ENCODE measurements at places on chromosomes 13 and 19.
A peak's percentile ranks its signal among the peaks of the same experiment; 100 is the strongest.

DNA sequence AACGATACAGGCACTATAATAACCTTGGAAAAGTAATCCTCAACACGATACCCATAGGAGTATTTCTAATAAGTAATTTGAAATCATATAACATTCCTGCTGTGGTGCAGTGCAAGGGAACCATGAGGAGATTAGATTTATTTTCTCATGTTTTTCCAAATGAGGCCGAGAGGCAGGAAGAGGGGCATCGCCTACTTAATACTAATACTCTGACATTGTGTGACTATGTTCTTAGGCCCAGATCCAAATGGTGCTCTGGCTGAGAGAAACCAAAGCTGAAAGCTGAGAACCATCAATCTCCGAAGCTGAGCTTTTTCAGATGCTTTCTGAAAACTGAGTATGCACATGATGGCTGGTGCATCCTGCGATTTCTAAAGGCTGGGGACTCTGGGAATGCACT lies 248.0 kb upstream of the MAB21L1 start:
- no peak for DNase-seq

DNA sequence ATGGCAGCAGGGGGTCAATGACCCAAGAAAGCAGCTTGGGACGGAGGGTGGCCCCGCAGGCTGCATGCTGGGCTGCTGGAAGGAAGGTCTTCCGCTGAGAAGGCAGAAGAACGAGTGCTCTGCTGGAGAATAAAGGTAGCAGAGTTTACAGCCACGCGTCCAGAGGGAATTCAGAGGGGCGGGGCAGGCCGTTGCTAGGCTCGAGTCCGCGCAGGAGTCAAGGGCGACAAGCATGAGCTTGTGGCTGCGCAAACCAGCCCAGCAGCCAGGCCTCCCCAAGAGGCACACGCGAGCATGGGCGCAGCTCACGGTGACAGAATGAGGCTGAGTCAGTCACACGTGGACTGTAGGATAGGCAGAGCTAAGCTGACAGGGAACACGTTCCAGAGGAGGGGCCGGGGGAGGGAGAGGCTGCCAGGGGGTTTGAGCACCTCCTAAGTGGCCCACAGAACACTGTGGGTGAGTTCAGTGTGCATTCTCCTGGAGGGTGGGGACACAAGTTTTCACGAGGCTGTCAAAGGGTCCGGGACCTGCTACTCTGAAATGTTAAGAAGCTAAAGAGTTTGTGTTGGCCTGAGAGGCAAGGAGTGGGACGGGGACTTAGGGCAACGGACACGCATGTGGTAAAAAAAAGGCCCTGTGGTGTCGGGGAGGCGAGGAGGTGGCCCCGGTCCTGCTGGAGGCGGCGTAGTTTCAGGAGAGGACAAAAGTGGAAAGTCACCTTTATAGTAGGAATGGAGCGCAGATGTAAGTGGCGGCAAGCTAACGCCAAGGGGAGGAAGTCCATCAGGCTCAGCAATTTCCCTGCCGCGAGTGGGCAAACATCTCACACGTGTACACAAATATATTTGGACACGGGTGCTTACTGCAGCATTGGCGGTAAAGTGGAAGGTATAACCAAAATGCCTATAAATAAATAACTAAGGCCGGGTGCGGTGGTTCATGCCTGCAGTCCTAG lies 17.7 kb downstream of the RFX2 start:
- DNase-seq: peak; percentile 99

- DNase-seq: no peak
These were observed 5.2 kb upstream of the KBTBD7 start for GRCh38 chr13:41199526-41199925.

DNA sequence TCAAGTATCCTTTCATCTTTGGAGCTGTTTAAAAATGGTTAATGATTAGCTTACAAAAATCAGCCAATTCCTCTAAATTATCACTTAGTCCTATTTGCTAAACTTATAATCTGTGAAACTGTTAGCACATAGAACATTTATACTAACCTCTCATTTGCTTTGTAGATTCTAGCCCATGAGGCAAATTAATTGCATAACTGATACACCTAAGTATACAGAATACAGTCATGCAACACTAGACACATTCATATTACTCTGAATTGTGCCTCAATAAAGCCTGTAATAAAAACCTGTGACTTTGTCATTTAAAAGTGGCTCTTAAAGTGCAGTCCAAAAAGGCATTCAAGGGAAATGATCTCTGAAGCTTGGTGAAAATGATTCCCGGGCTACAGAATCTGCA lies 21.0 kb downstream of the SERPINE3 start:
- DNase-seq: no peak

DNA sequence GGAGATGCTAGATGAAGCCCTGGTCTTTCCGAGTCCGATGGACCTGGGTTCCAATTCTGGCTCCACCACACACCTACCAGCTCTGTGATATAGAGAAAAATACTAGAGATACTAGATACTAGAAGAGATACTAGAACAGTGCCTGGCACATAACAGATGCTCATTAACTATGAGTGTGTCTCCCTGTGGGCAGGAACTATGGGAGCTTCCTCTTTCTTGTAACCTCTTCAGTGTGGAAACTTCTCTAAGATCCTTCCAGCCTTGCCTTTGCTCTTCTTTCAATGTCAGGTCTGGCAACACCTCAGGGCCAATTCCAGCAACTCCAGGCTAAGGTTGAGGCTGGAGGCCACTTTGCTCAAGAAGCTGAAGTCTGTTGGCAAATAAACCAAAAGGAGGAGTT lies 143.9 kb downstream of the KATNAL1 start:
- no peak for DNase-seq

DNA sequence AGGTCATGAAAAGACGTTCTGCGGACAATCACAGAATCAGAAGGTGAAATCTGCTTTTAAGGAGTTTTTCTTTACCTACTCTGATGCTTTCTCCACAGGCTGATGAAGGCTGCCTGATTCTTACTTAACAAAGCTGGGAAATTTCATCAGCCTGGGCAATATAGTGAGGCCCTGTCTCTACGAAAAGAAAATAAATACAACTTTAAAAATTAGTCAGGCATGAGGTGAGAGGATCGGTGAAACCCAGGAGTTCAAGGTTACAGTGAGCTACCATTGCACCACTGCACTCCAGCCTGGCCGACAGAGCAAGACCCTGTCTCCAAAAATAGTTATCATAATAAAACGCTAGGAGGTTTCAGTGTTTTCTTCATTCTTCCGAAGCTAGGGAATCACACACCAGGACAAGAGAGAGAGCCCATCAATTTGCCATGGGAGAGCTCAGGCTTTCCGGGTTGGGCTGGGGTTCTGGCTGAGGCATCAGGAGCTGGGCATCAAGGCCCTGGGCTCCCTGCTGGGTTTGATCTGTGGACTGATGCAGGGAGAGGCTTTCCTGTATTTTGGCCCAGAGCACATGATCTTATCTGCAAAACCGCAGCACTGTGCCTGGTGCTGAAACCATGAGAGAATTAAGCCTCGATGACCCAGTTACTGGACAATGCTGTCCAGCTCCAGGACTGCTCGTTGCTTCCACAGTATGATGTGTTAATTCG lies 25.1 kb upstream of the CEBPG start:
- no peak for DNase-seq

DNA sequence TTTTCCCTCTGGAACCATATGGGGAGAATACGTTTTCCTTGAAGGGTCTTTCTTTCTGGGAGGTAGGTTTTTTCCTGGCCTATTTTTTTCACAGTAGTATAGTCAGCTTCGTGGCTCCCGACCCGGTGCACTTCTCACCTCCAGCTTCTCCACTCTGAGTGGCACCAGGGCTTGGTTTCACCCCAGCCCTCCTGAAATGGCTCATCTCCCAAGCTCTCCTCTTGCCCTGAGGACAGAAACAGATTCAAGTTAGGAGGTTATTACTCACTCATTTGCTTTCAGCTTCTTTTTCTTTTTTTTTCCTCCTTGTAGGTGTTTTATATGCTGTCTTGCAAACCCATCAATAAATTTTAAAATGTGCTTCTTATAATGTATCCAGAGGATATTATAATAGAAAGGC lies 199.3 kb downstream of the RFC3 start:
- DNase-seq: peak; percentile 90

DNA sequence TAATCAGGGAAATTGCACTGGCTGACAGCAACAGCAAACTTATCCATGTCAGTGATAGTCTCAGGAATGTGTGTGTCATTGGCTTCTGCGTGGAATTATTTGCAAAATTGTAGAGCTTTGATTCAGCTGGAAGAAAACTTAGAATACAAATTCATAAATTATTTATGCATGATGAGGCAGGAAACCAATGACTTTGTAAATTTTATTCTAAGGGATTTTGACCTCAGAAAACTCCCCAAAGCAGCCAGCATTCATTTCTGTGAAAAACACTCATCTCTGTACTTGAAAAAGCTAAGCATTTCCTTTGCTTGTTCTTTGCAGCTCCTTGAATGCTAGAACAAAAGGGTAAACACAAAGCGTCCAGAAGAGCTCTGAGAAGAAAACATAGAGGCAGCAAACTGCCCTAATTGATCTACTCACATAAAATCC lies 162.4 kb downstream of the DCT start:
- no peak for DNase-seq

GRCh38 chr19:48121909-48122371 lies 11.3 kb upstream of the PLA2G4C start:
- DNase-seq: peak; percentile 86

- no peak for DNase-seq
These were observed 43.9 kb downstream of the RGCC start for GRCh38 chr13:41501281-41501680.

GRCh38 chr13:59730026-59730425 lies 433.7 kb downstream of the DIAPH3 start:
- DNase-seq: no peak

GRCh38 chr19:43640424-43640757 lies 741 bp upstream of the CADM4 start:
- no peak for DNase-seq

- no peak for DNase-seq
These were observed 737 bp upstream of the ZNF181 start for GRCh38 chr19:34733266-34733745.

- DNase-seq: no peak
These were observed 163.0 kb upstream of the IRS2 start for GRCh38 chr13:109949397-109949796.

DNA sequence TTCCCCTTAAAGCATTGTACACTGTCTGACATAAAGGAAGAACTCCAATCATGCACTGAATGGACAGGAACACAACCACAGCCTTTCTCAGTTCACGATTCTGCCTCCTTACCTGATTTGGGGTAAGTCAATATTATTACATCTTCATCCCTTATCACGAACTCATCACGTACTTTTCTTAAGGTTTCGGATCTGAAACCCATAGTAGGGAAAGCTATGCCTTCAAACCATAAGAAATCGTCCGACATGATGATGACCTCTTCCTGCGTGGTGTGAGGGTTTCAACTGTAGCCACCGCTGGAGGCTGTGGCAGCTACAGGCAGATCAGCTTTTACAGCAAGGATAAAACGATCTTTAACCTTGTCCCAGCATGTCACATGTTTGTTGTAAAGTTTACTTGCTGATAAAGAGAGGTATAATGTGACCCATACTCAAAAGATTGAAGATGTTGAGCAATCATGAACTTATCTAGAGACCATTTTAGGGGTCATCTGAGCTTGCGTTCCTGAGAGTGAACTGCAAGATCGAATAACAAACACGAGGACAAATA lies at the start of gene SULT2A1:
TSS of gene SULT2A1 (minus strand) at position 306 of the 550 bp plus-strand sequence. CDS start at position 248, 58 bp downstream.
- DNase-seq: no peak

DNA sequence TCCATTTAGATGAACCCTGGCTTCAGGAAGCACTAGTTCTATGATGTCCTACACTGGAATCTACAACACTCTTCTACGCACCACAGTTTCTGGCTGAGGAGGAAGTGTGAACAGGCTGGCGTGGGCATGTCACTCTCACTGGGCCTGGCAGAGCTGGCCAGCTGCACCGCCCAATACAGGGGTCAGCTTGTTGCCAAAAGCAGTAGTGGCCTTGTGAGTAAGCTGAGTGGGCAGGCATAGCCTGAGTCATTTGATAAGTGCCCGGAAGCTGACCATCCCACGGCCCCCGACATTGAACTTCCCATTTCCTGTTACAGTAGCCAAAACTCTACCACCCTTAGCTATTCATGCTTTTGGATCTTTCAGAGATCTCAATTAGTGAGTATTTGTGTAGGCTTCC lies 240.9 kb upstream of the SERP2 start:
- no peak for DNase-seq

- no peak for DNase-seq
These were observed 68.3 kb downstream of the FGF14 start for GRCh38 chr13:102333320-102334198.

- DNase-seq: no peak
These were observed 16.9 kb upstream of the ZNF541 start for GRCh38 chr19:47589824-47590223.

GRCh38 chr13:67143544-67144115 lies 86.5 kb downstream of the PCDH9 start:
- no peak for DNase-seq

GRCh38 chr19:1383017-1383311 lies 743 bp upstream of the NDUFS7 start:
- DNase-seq: no peak

- no peak for DNase-seq
These were observed 26.4 kb downstream of the CAPN12 start for GRCh38 chr19:38717855-38718254.

DNA sequence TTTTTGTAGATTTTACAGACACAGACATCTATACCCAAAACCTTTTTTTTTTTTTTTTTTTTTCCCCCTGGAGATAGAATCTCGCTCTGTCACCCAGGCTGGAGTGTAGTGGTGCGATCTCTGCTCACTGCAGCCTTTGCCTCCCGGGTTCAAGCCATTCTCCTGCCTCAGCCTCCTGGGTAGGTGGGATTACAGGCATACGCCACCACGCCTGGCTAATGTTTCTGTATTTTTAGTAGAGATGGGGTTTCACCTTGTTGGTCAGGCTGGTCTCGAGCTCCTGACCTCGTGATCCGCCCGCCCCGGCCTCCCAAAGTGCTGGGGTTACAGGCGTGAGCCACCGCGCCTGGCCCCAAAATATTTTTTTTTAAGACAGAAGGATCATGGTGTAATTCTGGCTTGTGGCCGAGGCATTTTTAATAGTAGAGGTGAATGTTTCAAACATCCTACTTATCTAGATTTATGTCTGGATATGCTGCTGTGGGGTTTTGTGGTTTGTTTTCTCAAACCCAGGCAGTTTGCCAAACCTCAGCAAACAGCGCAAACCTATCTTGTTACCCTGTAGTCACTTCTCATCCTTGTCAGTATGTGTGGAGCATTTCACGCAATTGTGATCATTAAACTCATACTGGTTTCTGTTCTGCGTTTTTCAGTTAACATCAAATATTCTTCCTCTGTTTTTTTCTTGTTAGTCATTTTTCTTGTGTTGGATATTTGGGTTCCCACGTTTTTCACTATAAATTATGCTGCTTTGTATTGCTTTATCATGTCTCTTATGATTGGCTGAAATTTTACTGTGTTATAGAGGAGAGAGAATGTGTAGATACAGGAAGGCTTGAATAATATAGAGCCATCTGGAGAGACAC lies 36.2 kb upstream of the GARRE1 start:
- DNase-seq: peak; percentile 81

GRCh38 chr13:113861433-113862030 lies 2.3 kb downstream of the GAS6 start:
- DNase-seq: peak; percentile 95

Data from epithelial cell of esophagus (primary cell).